ENCODE measurements at places on chromosomes 7 and 10.

GRCh38 chr10:94285271-94285670, 77.5 kb downstream of the NOC3L start:
- no peak for DNase-seq

- no peak for DNase-seq
These were observed 13.1 kb downstream of the NPTX2 start for GRCh38 chr7:98630149-98630548.

DNA sequence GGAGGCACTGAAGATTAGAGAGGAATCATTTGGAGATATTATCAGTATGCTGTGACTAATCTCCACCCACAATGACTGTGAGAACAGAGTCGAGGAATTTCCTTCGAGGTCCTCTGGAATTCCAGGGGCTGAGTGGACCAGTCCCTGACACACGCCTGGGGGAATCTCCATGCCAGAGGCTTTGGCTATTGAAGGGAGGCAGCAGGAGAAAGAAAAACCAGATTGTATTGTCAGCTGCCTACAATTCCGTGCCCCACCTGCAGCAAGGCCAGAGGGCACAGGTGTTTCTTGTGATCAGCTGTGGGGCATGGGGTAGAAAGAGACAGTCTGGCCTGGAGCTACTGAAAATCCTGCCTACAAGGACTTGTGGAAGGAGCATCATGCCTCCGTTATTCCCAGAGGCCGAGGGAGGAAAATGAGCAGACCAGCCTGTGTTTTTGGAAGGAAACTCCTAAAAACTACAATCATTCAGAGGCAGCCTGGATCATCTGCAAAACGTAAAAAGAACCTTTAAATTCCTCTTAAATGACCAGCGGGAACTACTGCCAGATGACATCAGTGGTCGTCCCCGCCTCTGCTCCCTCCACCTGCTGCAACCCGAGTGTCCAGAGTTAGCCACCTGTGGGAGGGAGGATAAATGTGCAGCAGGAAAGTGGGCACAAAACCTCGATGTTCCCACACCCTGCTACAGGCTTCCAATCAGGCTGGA, 25.4 kb upstream of the ANK3 start:
- no peak for DNase-seq

- no peak for DNase-seq
These were observed 99.6 kb upstream of the DIP2C start for GRCh38 chr10:788796-789748.

DNA sequence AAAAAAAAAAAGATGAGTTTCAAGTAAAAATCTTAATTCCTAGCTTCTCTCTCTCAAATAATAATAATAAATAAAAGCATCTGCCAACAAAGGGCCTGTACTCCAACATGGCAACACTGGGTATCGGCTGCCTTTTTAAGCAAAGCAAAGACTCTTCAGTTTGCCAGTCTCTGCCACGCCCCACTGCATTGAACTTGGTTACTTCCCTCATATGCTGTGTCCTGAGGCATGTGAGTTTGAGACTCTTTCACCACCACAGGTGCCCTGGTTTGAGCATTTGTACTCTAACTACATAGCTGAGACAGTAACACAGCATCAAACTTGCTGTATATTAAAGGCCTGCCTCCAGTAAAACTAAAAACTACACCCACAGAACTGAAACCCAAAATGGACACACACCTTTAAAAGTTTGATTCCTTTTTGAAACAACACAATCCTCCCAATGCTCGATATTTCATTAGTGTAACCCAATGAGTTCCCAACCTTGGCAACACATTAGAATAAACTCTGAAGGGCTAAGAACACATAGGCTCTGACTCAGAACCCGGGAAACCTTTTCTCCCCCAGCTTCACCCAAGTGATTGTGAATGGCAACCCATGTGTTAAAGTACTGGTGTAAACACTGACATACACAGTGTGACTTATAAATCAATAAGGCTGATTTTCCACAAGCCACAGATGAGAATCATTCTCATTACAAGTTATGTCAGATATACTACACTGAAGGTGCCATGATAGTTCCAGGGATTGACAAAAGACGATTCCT, 12.0 kb downstream of the JAZF1 start:
- DNase-seq = no peak
